ENCODE measurements at places on chromosomes 1 and 21.

GRCh38 chr1:11594222-11594621 is 60.0 kb downstream of the FBXO2 start:
- DNase-seq: no peak

GRCh38 chr1:154154534-154155191 is at the start of gene NUP210L:
TSS of gene NUP210L (minus strand) at chr1:154155073.
- no peak for DNase-seq

DNA sequence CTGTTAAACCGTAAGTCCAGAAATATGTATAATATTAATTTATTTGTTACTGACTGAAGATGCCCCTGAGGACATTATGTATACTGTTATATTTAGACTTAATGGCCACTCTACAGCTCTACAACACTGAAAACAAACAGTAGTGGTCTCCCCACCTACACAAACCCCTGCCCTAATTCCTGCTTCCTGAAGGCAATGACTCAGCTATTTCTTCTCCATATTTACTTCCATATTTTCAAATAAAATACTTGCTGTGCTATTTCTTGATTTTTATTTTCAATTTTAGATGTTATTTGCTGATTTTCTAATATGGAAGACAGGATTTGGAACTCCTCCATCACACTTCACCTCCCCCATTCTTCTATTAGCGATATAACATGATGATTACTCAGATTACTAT is 97.6 kb downstream of the PCNX2 start:
- no peak for DNase-seq

DNA sequence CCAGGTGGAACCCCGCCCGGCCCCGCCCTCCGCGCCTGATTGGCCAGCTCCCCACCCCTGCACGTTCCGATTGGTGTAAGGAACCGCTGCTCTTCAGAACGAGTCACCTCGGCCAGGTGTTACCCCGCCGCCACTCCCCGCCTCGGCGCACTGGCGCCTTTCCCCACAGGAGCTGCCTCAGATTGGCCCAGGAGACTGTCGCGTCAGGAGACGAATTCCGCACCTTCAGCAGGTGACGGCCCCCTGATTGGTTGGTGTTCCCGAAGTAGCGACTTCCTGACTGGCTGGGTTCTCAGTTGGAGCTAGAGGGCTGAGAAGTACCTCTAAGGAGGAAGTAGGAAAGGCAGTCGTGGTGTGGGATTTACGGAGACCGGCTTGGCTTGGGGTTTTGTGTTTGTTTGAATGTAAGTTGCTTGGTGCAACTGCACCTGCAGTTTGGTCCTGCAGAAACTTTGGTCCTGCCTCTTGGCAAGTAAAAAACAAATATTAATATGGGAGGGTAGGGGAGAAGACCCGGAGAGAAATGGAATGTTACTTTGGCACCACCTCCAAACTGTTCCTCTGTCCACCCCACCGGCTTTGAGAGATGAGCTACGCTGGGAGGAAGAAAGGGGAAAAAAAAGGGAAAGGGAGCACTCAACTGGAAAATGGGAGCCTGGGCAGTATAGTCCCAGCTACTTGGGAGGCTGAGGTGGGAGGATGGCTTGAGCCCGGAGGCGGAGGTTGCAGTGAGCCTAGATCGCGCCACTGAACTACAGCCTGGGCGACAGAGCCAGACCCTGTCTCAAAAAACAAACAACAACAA is 415 bp upstream of the F11R start:
- DNase-seq: peak; percentile 100

DNA sequence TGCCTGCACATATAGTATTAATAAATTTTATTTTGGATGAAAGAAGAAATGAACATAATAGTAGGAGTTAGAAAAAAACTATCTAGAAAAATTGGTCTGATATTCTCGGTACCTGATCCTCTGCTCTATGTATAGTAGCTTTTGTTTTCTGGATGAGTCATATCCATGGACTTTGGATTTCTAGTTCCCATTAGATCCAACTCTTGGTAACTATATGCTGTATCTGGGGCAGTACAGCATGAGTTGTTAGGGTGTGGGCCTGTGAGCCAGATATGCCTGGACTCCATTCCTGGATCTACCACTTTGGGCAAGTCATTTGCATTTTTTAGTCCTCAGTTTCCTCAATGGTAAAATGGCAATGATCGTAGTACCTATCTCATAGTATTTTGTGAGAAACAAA is 372.2 kb upstream of the PKN2 start:
- no peak for DNase-seq

DNA sequence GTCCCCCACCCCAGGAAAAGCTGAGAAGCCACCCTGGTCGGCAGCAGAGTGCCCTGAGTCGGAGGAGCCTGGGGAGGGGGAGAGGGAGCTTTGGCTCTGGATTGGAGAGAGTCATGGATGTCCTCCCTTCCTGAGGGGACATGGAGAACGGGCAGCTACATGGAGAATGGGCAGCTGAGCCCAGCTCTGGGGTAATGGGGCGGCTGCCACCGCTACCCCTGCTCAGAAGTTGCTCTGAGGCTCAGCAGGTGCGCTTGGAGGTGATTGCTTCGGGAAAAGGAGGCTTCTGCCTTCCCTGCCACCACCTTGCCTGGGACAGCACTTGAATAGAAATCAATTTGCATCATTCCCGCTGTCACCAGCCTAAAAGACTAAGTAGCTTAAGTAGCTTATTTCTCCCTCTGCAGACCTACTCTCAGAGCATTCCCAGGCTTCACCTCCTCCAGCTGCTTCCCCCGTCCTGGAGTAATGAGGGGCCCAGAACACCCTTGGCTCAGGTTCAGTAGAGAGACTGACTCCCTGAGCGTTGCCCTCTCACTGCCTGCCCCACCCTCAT is 8.3 kb downstream of the DISP3 start:
- DNase-seq: no peak

GRCh38 chr21:31141389-31142000 is 103.2 kb upstream of the KRTAP19-8 start:
- DNase-seq: no peak

DNA sequence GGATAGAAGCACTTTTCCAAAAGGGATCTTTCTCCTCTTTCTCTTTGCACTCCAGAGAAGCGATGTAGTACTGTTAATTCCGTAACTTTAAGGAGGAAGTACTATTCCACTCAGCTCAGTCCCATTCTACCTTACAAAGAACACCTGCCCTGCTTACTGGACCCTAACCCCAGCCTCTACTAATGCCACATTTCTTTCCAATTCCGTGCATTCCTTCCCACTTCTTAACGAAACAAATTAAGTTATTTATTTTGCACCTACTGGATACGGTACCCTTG is 511 bp downstream of the NDC1 start:
- DNase-seq: no peak

- DNase-seq: no peak
Observed at GRCh38 chr1:114344656-114345055, 166.3 kb downstream of the TRIM33 start.

GRCh38 chr1:163275222-163275621 is 46.5 kb upstream of the NUF2 start:
- no peak for DNase-seq

DNA sequence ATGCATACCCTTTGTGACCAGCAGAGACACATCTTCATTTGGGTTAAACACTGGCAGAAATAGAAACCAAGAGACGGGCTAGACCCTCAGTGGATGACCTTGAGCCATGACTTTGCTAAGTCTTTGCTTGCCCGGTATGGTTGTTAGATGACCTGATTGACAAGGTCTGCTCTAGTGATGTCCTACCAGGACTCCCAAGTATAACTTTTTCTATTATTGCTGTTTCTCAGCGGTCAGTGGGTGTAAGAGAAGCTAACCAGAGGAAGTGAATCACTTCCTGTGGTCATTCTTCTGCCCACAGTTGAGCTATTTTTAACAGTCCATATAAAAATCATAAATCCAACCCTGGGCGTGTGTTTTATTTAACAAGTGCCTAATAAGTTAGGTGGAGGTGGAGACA is 126.2 kb upstream of the ETS2 start:
- no peak for DNase-seq

- DNase-seq: no peak
Observed at GRCh38 chr1:106787520-106787919, 269.0 kb upstream of the PRMT6 start.

DNA sequence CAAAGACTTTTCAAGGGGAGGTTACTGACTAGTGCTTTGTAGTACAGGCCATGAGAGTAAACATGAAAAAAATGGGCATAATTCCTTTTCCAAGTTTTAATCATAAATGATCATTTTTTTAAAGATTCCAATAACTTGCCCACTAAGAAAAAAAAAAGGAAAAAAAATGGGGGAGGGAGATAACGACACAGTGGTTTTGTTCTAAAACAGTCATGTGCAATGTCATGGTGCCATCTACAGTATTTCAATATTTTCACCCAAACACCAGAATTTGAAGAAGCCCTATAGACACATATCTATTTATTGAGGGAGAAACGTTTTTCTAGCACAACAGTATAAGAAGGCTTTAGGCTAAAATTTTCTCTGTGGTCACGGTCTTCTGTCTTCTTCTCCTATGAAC is 250.2 kb downstream of the LTN1 start:
- no peak for DNase-seq

DNA sequence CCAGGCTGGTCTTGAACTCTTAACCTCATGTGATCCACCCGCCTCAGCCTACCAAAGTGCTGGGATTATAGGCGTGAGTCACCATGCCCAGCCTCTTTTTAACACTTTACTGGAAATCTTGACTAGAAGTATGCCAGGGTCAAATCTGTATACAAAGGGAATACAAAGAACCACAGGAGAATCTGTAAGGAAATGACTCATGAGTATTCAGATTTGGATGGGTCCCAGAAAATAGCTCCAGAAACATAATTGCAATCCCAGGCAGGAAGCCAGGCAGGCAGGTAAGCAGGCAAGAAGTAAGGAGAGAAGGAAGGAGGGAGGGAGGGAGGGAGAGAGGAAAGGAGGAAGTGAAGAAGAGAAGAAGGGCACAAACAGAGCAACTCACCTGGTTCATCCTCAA is 22.8 kb upstream of the TIAM1 start:
- DNase-seq: no peak

DNA sequence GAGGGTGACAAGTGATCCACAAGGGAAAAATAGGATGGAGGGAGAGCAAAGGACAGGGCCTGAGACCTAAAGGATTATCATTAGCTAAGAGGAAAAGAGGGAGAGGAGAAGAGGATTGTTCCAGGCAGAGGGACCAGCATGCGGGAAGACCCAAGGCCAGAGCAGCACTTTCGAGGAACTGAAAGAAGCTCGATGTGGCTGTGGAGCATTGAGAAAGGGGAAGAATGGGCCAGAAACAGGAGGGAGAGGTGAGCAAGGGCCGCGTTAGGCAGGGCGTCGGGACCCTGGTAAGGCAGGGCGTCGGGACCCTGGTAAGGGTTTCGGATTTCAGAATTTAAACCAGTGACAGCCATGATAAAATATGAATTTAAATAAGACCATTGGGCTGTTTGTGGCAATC is 22.8 kb upstream of the CSF1 start:
- no peak for DNase-seq

- no peak for DNase-seq
Observed at GRCh38 chr21:42722808-42723473, 69.5 kb downstream of the PDE9A start.

DNA sequence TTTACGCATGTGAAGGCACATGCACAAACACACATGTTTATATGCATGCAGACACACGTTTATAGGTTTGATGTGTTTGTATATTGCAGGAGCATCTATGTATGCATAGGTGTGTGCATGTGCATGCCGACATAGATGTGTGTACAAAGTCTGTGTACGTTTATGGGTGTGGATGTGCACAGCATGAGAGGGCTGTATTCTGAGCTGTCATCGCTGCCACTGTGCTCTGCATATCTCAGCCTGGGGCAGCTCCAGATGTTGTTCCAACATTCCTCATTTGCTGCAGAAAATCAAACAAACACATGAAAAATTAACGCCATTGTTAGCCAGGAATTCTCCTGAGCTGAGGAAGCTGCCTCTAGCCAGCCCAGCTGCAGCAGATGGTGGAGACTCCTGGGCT is 132.3 kb upstream of the CSF3R start:
- no peak for DNase-seq

DNA sequence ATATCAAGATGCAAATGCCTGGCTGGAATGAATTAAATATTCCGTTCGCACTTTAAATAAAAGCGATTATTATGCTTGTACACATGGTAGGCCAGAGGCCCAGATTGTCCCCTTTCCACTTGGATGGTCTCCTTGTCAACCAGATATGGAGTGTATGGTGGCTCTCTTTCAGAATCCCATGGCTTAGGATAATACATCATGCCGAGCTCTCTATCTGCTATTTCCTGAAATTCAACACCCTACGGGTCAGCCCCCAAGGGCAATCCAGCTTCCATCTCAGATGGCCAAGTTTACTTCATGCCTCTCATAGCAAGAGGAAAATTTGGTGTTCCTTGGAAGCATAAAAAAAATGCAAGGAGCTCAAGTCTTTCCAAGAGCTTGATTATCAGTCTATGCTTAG is 25.4 kb upstream of the FMO1 start:
- DNase-seq: no peak

All from NCI-H2081 treated with DMSO at 0.1 percent for 48 hours (cell line).